ENCODE measurements at places on chromosomes 5 and 9.

GRCh38 chr9:127075624-127076372 is 46.6 kb downstream of the ANGPTL2 start:
- DNase-seq, result no peak

DNA sequence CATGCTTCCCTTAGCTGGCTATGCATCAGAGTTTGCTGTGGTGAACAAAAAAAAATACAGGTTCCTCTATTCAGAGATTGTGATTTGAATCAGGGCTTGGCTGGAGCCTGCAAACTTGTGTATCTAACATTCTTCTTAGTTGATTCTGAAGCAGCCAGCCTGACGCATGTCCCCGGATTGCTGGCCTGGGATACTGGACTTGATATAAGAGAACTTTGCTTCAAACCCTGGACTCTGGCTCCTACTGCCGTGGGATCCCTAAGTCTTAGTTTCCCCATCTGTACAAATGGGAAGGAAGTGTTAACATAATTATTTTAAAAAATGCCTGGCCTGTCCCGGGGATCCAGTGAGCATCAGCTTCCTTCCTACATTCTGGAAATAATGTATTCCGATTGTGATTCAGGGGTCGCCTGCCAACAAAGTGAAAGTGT is 292.8 kb downstream of the ARHGEF28 start:
- DNase-seq, result no peak

- no peak for DNase-seq
These were observed 206.6 kb downstream of the SEMA5A start for GRCh38 chr5:9339206-9339818.

- no peak for DNase-seq
These were observed 535.3 kb downstream of the EFNA5 start for GRCh38 chr5:107135391-107135790.

DNA sequence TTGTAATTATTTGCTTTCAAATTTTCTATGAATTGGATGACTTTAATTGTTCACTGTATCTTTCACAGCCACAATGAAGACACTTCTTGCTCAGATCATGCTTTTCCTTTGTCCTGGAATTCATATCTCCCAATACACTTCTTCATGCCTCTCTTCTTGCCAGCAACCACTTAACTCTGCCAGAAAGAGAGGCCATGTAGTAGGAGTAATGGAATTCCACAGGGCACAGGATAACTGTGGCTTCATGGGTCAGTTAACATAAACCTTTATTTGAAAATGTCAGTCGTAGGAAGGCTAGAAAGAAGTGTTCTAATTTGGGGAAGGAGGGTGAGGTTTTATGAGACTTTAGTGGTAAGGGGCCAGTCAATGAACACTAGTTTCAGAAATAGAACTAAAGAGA is 190.3 kb downstream of the TMEM167A start:
- DNase-seq, result no peak

- DNase-seq, result no peak
These were observed 417.1 kb downstream of the KDM4C start for GRCh38 chr9:7174884-7175283.

- no peak for DNase-seq
These were observed 212.9 kb downstream of the ARRDC3 start for GRCh38 chr5:91170266-91170665.

- peak; percentile 86 for DNase-seq
These were observed 33.1 kb downstream of the APTX start for GRCh38 chr9:32968101-32969011.

- no peak for DNase-seq
These were observed 91.9 kb upstream of the CEP78 start for GRCh38 chr9:78144008-78144381.

DNA sequence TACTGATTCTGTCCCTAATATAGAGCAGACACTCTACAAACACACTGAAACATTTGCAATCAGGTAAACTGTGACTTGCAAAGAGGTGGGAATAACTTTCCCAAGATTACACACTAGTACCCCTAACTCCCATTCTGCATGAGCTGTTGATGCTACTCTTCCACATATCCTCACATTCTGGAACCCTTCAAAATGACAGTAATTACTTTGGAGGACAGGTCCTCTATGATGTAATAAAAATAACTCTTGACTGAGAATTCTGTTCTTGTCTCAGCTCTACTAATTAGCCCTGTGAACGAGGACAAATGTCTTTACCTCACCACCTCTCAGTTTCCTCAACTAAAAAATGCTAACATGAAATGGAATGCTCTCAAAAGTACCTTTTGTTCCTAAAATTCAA is 49.5 kb upstream of the JMY start:
- no peak for DNase-seq
